ENCODE measurements at places on chromosomes 2 and 18.

- DNase-seq, result no peak
Measured at GRCh38 chr2:34660741-34661140, 1061.6 kb upstream of the FAM98A start.

GRCh38 chr2:224688997-224689396, 27.2 kb downstream of the CCDC195 start:
- no peak for DNase-seq

DNA sequence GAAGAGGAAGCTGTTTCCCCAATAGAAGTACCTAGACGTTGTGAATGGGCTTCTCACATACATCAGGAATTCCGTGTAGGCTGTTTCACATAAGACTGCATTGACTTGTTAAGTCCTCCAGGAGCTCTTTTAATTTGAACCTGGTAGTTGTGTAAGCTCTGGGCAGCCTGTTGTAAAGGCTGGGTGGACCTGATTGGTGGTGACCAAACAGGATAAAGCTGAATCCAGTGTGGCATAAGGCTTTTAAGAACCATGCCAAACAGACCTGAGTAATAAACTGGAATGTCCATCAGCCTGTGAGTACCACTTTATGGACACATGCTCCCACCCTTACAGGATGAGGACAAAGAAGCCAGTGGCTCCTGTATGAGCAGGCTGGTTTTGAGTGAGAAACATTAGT, 24.1 kb downstream of the RMND5A start:
- DNase-seq, result no peak

DNA sequence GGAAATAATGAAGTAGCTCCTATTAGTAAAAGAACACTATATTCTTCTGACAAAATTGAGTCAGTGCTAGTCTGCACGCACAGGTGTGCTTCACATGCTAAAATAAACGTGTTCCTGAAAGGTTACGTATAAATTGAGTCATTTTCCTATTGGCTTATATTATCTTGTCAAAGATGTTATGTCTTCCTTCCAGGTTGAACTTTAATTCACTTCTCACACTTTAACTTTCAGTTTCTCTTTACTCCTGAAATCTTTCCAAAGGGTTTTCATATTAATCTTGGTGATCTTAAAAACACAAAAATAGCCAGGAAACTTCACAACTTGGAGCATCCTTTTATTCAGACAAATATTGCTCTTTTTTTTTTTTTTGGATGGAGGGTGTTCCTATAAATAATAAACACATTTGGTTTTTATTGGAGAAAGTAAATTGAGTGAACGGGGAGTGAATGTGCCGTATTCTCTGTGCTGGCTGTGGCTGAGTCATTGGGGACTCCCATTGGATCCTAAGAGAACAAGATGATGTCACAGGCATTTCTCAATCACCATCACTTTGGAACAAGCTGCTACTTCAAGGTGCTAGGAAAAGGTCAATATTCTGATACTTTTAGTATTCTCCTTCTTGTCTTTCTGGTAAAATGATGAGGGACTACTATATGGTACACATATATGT, 150.2 kb upstream of the SPATS2L start:
- no peak for DNase-seq

- DNase-seq, result no peak
Measured at GRCh38 chr2:208147008-208147407, 1.1 kb upstream of the CRYGB start.

- no peak for DNase-seq
Measured at GRCh38 chr2:173026479-173026878, 49.2 kb upstream of the MAP3K20 start.

GRCh38 chr2:181411105-181411849, 45.9 kb upstream of the ITGA4 start:
- DNase-seq, result no peak

DNA sequence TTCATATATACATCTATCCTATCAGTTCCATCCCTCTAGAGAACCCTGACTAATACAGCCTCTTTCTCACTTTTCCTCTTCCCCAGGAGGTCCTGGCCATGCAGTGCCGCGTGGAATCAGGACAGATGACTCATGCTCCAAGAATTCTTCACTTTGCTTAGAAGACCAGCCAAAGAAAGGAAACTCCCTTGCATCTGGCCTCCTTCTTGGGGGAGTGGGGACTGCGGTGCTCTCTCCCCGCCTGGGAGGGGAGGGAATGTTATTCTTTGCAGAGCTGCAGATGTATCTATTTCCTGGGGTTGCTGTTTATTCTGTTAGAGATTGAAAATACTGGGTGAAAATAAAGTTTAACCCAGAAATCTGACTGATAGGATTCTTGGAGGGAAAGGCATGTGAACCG, 111.5 kb upstream of the SH3BP4 start:
- no peak for DNase-seq

GRCh38 chr2:28647682-28648081, 103.9 kb upstream of the PPP1CB start:
- DNase-seq, result no peak
